DMS79 (cell line): ENCODE measurements at places on chromosomes 7 and 10.

GRCh38 chr10:16116404-16117304 lies 256.3 kb upstream of the MINDY3 start:
- DNase-seq: no peak

DNA sequence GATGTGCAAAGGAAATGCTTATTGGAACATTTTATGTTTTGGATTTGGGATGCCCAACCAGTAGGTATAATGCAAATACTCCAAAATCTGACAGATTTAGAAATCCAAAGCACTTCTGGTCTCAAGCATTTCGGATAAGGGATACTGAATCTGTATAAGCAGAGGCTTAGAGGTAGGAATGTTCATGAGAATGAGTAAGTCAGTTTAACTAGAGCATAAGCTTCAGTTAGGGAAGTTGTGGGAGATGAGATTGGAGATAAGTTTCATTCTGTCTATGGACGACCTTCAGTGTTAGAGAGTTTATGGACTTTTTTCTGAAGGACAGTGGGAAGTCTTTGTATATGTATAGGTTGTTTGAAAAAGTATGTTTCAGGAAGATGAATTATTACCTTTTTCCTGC lies 10.4 kb downstream of the TAX1BP1 start:
- no peak for DNase-seq

GRCh38 chr10:120926611-120927010 lies 75.4 kb downstream of the WDR11 start:
- no peak for DNase-seq

- no peak for DNase-seq
These were observed 165.7 kb upstream of the FZD1 start for GRCh38 chr7:91098566-91098965.

GRCh38 chr7:81007051-81007450 lies 88.2 kb upstream of the SEMA3C start:
- no peak for DNase-seq

DNA sequence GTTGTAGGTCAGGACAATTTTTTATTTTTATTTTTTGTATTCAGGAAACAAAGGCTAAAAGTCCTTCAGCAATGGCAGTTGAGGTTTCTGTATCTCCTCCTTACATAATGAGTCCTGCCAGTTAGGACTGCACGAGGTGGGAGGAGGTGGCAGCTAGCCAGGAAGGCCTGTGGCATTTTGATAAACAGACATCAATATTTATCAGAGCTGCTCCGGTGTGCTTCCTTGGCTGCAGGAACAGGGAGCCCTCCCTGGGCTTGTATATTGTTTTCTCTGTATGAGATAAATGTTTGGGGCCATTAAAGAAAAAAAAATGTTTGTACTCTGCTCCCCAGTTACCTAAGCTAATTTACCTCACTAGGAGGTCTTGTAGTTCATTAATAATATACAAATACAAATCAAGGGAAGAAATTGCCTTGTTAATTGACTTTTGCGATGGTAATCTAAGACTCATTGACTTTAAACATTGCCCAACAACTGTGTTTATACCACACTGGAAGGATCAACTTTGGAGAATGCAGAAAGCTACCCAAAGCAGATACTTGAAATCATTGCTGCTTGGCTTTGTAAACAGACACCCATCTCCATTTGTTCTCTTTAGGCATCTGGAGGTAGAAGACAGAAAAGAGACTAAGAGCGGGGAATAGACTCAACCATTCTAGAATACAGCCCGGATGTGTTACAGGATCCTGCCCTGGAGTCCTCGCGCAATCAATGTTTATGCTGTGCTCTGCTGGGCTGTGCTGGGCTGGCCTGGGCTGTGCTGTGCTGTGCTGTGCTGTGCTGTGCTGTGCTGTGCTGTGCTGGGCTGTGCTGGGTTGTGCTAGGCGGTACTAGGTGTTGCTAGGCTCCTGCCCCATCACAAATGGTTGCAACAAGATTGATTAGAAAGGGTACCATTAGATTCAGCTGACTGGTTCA lies 36.5 kb upstream of the PDZD8 start:
- no peak for DNase-seq

DNA sequence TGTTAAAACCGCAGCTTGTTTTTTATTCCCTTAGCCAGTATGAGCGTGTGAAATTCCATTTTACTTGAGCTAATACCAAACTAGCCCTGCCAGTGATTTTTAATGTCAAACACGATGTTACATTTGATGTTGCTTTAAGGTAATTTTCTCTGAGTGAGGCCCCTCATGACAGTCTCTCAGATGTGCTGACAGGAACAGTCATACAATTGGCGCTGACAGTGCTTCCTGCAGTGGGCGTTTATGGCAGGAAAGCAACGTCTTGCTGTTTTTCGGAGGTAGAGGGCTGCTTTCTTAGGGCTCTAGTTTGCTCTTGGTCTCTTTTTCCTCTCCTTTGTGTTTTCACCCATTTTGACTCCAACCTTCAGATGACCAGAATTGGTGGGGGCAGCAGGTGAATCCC lies 19.3 kb downstream of the PON1 start:
- DNase-seq: no peak

DNA sequence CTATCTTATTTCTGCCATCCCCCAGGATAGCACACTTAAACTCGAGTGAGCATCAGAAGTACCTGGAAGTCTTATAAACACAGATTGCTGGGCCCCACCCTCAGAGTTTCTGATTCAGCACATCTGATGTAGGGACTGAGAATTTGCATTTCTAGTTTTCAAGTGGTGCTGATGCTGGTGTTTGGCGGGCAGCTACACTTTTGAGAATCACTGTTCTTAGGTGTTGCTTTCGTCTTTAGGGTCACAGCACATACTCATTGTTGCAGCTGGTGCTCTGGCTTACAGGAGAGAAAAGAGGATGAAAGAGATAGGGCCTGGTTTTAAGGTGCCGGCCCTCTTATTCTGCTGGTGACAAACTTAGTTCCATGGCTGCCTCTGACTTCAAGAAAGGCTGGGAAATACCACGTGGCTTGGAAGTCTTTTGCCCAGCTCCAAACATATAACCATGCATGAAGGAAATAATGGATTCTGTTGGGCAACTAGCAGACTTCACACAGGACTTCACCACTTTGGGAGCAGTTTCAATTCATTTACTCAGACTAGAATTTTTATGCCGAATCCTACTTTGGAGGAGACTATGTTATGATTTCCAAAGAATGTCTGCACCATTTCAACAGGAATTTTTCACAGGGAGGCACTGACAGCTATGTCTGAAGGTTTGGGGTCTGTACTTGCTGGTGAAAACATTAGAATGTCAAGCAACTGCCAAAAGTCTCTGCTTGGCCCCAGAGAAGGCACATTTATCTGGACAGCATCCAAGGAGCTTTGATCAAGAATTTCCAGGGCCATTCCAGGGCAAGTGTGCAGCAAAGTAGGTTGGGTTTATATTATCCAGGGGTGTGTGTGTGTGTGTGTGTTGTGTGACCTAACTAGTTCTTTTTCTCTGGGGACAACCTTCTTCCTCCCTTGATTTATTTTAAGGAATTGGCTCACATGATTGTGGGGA lies 6.9 kb upstream of the MINDY4 start:
- no peak for DNase-seq

- no peak for DNase-seq
These were observed 289.4 kb downstream of the DNAJB6 start for GRCh38 chr7:157625973-157626742.

- DNase-seq: no peak
These were observed 42.0 kb downstream of the PAPOLB start for GRCh38 chr7:4819560-4820404.

- no peak for DNase-seq
These were observed 11.8 kb upstream of the DDIT4 start for GRCh38 chr10:72261784-72262404.

DNA sequence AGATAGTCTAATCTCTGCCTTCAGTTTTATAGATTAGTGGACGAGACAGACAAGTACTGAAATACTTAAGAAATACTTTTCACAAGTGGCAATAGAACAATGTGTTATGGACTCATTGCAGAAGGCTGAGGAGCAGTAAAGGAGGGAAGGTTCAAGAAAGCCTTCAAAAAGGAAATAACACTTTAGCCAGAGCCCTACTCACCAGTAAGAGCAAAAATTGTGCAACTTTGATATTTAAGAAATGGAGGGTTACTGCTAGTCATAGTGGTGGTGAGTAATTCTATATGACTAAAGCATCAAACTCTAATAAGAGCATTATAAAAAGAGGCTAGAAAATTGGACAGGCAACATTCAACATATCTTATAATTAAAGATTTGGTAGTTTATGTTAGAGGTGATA lies 28.8 kb downstream of the PTPN12 start:
- no peak for DNase-seq

GRCh38 chr7:119983468-119983867 lies 289.5 kb upstream of the KCND2 start:
- no peak for DNase-seq

DNA sequence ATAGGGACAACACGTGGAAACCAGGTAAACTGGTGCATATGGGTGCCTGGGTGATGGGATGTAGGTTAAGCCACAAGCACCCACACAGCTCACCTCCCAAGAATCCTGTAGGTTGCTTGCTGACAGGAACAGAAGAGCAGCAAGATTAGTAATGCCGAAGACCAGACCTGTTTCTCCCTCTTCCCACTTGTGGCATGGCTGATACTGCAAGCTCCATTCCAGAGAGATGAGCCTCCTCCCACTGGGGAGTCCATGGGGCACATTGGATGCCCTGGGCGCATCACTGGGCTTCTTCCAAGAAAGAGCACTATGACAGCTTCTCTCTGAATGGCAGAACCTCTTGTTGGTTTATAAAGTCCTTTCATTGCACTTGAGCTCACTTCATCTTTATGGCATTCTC lies 44.4 kb upstream of the LOXL4 start:
- no peak for DNase-seq

- DNase-seq: no peak
These were observed 793.4 kb downstream of the NRG3 start for GRCh38 chr10:82668221-82668895.

- DNase-seq: no peak
These were observed 11.9 kb downstream of the RGR start for GRCh38 chr10:84256510-84257342.

- no peak for DNase-seq
These were observed 13.1 kb upstream of the SLC35B4 start for GRCh38 chr7:134329614-134330346.

DNA sequence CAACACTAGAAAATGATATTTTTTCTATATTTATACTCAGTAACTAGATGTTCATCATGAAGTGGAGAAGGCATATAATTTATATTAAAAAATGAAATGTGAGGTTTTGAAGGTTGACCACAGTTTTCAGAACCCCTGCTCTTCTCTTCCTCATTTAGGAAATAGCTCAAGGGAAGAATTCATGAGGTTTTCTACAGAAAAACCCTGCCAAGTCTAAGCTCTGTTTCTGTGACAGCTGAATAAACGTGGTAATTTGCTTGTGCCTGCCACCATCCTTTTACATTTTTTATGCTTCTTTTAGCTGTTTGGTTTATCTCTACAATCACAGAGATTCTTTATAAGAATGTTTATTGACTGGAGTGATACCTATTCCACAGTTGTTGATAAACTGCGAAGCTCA lies 630.3 kb upstream of the POT1 start:
- DNase-seq: no peak

DNA sequence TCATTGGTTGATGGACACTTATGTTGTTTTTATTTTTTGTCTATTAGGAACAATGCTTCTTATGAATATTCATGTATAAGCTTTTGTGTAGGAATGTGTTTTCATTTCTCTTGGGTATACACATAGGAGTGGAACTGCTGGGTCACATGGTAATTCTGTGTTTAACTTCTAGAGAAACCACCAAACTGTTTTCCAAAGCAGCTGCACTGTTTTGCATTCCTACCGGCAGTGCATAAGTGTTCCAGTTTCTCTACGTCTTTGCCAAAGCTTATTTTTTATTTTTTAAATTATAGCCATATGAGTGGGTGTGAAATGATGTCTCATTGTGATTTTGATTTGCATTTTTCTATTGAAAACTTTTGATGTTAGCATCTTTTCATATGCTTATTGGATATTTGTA lies 51.3 kb downstream of the ADK start:
- no peak for DNase-seq

DNA sequence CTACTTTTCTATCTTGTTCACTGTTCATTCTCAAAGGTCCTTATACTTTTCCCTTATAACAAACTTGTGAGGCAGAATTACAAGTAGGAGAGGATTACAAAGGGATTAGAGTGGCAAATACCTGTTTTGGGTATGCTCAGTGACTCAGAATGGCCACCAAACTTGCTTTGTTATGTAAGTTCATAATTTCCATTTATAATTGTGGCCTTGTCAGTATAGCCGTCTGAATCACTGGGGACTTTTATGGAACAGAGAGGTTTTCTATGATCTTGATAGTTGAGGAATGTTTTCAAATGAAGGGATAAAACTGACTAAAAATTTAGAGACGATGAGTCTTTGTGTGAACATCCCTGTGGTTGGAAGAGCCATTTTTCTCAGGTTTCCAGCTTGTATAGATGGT lies 116.2 kb downstream of the SND1 start:
- no peak for DNase-seq

- no peak for DNase-seq
These were observed 115.7 kb downstream of the TPK1 start for GRCh38 chr7:144720149-144720548.

DNA sequence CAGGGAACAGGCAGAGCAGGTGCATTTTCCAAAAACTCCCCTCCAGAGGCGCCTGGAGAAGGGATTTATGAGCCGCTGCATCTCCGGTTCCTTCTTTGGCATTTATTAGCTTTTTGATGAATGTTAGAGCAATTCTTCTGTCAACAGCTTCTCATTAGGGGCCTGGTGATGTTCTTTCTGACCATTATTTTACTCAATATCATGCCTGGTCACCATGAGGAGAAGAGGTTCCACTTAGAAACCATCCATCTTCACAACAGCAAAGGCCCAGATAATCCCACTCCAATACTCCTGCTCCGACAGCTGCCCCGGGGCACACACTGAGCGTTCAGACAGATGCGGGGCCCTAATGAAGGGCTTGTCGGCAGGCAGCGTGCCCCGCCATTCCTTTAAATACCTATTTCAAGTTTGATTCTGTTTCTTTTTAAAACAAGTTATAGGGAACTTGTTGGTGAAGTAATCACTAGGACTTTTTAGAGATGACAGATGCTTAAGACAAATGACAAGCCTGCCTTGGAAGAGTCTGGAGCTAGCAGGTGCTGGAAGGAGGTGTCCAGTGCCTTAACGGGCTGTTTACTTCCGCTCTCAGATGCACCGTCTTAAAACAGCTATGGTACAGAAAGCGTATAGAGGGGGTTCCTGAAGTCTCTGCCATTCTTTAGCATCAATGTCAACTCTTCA lies 31.7 kb downstream of the ECHDC3 start:
- DNase-seq: peak; percentile 63

DNA sequence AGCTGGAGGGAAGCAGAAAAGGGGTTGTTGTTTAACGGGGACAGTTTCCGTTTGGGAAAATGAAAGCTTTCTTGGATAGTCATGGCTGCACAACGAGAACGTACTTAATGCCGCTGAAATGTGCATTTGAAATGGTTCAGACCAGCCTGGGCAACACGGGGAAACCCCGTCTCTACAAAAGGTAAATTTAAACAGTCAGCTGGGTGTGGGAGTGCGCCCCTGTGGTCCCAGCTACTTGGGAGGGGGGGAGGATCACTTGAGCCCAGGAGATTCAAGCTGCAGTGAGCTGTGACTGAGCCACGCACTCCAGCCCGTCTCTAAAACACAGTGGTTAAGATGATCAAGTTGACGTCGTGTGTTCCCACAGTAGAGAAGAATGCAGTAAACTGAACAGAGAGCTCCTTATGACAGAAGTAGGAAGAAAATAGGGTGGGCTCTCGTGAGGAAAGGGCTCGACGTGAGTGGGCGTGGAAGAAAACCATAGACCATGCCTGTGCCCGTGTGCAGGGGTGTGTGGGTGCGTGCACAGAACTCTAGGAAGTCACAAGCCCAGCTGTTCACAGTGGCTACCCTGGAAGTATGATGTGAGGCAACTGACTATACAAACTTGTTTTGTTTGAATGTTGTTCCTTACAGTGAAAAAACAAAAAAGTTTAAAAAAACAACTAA lies 4.1 kb upstream of the FUOM start:
- no peak for DNase-seq
